ENCODE measurements at places on chromosomes 4 and X.

DNA sequence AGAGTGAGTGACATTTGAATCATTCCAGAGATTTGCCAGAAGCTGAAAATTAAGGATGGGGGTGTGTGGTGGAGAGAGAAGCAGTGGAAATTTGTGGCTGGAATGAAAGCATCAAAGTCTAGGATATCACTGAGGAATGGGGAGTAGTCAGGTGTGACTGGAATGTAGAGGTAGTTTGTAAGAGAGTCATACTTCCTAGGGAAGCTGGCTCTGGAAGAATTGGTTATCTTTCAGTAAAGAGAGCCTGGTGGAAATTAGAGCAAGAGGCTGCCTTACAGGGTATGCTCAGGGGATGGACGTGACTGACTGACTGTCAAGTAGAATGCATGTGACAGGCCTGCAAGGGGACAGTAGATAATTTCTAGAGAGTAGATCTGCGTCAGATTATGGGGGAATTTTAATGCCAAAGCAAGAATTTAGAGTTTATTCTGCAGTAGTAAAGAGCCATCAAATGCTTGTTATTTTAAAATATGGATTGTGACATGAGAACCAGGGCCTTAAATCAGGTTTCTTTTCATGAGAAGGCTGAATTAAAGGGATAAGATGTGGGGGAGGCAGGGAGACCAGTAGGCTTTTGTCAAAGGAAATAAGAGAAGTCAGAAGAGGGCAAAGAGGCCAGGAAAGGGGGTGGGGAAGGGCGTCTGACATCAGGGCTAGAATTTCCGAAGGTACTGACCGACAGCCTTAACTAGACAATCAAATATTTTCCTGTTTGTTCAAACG is 109.9 kb downstream of the AFF1 start:
- no peaks in the 10 kb centered on the region for H3K27me3 ChIP-seq
- H3K36me3 ChIP-seq: peaks cover 5% of the 10 kb centered on the region
- ATAC-seq: no peak
- peaks cover 4% of the 10 kb centered on the region for H3K4me1 ChIP-seq
- no peak overlapping the region for H3K27ac ChIP-seq

DNA sequence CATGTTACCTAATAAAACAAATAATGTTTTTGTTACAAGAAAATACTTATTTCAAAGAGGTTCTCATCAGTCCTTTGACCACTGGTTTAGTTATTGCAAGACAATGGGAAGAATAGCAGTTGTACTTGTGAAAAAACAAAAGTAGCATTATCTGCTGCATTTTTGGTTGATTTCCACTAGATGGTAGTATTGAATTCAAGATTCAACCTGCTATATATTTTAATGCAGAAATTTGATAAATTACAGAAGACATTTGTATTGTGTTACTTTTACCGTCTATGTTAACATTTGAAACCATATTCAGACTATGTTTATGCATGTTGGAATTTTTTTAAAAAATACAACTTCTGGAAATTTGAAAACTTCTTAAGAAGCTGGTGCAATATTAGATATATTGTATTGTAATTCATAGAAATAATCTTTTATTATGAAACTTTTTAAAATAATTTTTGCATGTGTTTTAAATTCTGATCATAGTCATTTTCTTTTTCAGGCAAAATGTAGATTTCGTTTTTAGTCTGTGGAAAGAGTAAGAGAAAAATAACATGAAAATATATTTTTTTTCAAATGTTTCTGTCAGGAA is 56.4 kb downstream of the SPCS3 start:
- H3K36me3 ChIP-seq: no peaks in the 10 kb centered on the region
- no peaks in the 10 kb centered on the region for H3K4me1 ChIP-seq
- no peak overlapping the region for H3K4me3 ChIP-seq
- no peak overlapping the region for H3K27ac ChIP-seq

DNA sequence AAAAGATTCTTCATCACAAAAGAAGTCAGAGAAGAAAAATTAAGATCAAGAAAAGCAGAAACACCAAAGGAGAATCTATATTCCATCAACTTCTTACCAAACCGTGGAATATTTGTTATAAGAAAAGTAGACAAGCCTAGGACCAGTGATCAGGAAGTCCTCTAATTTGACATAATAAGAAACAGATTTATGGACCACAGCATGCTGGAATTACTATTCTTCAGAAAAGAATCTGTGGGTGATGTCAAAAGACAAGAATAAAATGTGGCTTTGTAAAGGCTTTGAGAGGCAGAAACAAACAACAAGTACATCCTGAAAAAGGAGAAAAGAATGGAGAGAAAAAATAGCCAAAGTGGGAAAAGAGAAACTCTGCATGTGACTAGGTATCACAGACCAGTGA is 123.3 kb downstream of the SLC10A7 start:
- H3K36me3 ChIP-seq: no peaks in the 10 kb centered on the region
- H3K4me1 ChIP-seq: no peaks in the 10 kb centered on the region
- ATAC-seq: no peak
- no peak overlapping the region for H3K4me3 ChIP-seq
- H3K27me3 ChIP-seq: no peaks in the 10 kb centered on the region
- no peak overlapping the region for H3K27ac ChIP-seq

DNA sequence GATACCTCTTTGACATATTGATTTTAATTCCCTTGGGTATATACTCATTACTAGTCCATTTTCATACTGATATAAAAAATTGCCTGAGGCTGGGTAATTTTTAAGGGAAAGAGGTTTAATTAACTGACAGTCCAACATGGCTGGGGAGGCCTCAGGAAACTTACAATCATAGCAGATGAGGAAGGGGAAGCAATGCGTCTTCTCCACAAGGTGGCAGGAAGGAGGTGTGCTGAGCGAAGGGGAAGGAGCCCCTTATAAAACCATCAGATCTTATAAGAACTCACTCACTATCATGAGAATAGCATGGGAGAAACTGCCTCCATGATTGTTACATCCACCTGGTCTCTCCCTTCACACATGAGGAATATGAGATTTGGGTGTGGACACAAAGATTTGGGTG is 42.4 kb downstream of the MSX1 start:
- no peaks in the 10 kb centered on the region for H3K4me1 ChIP-seq
- H3K27ac ChIP-seq: no peak overlapping the region
- no peaks in the 10 kb centered on the region for H3K36me3 ChIP-seq
- peaks cover 31% of the 10 kb centered on the region for H3K27me3 ChIP-seq

DNA sequence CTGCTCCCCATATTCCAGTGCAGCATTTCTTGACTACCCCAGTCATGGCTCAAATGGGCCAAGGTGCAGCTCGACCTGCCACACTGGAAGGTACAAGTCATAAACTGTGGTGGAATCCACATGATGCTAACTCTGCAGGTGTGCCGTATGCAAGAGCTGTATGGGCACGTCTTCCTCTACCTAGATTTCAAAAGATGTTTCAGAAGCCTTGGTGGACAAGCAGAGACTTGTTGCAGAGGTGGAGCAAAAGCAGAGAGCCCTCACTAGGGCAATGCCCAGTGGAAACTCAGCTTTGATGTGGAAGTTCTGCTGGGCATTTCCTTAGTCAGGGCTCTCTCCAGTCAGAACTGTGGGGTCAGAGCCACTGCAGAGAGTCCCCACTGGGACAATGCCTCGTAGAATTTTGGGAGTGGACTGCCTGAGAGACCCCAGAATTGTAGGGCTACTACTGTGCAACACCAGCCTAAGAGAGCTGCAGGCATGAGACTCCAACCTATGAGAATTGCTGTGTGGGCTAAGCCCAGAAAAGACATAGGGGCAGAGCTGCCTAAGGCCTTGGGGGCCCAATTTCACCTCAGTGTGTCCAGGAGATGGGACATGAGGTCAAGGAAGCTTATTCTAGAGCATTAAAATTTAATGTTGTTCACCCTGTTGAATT is 65.7 kb downstream of the BEX3 start:
- H3K36me3 ChIP-seq: no peaks in the 10 kb centered on the region
- H3K27ac ChIP-seq: no peak overlapping the region
- H3K27me3 ChIP-seq: no peaks in the 10 kb centered on the region
- H3K4me3 ChIP-seq: no peak overlapping the region
- ATAC-seq: no peak
- no peaks in the 10 kb centered on the region for H3K4me1 ChIP-seq

- H3K4me1 ChIP-seq: no peaks in the 10 kb centered on the region
- H3K4me3 ChIP-seq: no peak overlapping the region
- no peak overlapping the region for H3K27ac ChIP-seq
- H3K36me3 ChIP-seq: no peaks in the 10 kb centered on the region
Measured at GRCh38 chr4:82758701-82759685, 39.6 kb downstream of the SCD5 start.

Data from activated T-helper 17 cell treated with anti-CD3 and anti-CD28 coated beads, Interleukin-2, amount 50 U/mL, for 72 hours (primary cell).